ENCODE measurements at places on chromosomes 3 and 15.
A peak's percentile ranks its signal among the peaks of the same experiment; 100 is the strongest.

- DNase-seq, result no peak
Observed at GRCh38 chr15:29046977-29047376, 161.2 kb downstream of the APBA2 start.

- no peak for DNase-seq
Observed at GRCh38 chr3:44117239-44117638, 124.4 kb upstream of the TOPAZ1 start.

GRCh38 chr3:120162400-120162799 is 68.2 kb upstream of the GSK3B start:
- no peak for DNase-seq

- DNase-seq, result no peak
Observed at GRCh38 chr3:4011166-4011565, 211.9 kb downstream of the LRRN1 start.

GRCh38 chr15:77657634-77658238 is 25.0 kb upstream of the LINGO1 start:
- no peak for DNase-seq

- DNase-seq, result peak; percentile 17
Observed at GRCh38 chr3:50502584-50503423, 630 bp downstream of the CACNA2D2 start.

- no peak for DNase-seq
Observed at GRCh38 chr3:184307915-184308314, 6.5 kb upstream of the EIF4G1 start.

GRCh38 chr3:189368384-189368783 is 196.6 kb downstream of the TPRG1 start:
- no peak for DNase-seq

DNA sequence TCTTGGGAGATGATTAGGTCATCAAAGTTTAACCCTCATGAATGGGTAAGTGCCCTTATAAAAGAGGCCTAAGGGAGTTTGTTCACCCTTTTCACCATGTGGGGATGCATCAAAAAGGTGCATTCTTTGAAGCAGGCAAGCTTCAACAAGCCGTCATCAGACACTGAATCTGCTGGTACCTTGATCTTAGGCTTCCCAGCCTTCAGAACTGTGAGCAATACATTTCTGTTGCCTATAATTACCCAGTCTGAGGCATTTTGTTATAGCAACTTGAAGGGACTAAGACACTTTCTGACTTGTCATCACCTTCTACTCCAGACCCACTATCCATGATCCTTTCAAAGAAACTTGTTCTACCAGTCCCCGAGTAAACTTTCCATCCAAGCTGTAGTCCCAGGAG is 44.6 kb upstream of the LRRC58 start:
- no peak for DNase-seq

- DNase-seq, result no peak
Observed at GRCh38 chr15:64117759-64118487, 22.1 kb downstream of the SNX1 start.

- DNase-seq, result no peak
Observed at GRCh38 chr15:61025781-61026180, 203.3 kb downstream of the RORA start.

- DNase-seq, result no peak
Observed at GRCh38 chr15:76967067-76967466, 27.9 kb upstream of the PSTPIP1 start.

- no peak for DNase-seq
Observed at GRCh38 chr3:11565072-11565471, 78.6 kb downstream of the VGLL4 start.

- DNase-seq, result no peak
Observed at GRCh38 chr3:74839566-74839965, 225.1 kb upstream of the CNTN3 start.

GRCh38 chr3:14440531-14441239 is 38.3 kb downstream of the SLC6A6 start:
- DNase-seq, result peak; percentile 14

GRCh38 chr15:95929232-95929846 is 401.2 kb upstream of the NR2F2 start:
- no peak for DNase-seq

- peak; percentile 90 for DNase-seq
Observed at GRCh38 chr3:33277193-33277882, at the start of gene FBXL2. TSS of gene FBXL2 (plus strand) at chr3:33277442. CDS start at chr3:33277513, 71 bp downstream.

DNA sequence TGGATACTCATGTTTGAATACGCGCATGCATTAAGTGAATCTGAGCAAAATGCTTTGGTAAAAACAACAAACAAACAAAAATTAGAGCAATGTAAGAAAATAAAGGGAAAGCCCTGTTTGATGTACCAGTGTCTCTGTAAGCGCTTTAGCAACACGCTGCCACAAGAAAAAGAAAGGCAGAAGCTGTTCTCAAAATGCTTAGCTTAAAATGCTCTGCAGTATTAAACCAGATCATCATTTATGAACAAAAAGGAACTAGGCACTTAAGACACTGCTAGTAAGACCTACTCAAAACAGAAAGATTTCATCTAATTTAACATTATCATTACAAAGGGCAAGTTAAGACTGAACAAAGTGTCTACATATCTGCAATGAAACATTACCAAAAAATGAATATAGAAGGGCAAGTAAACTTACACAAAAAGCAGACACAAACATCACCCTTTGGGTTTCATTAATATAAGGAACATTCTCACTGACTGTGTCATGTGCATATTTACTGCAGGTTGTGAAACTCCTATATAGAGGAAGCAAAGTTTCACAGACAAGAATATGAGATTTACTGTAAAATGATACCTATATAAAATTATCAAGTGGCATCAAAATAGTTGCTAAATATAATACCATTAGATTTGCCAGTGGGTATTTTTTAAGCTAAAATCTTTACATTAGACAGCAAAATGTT is 102.1 kb downstream of the FBXL22 start:
- DNase-seq, result no peak

- no peak for DNase-seq
Observed at GRCh38 chr3:188390775-188391443, 237.0 kb downstream of the LPP start.

- no peak for DNase-seq
Observed at GRCh38 chr3:187769771-187770170, 24.5 kb upstream of the BCL6 start.

- no peak for DNase-seq
Observed at GRCh38 chr3:5572168-5572567, 384.7 kb downstream of the EDEM1 start.

DNA sequence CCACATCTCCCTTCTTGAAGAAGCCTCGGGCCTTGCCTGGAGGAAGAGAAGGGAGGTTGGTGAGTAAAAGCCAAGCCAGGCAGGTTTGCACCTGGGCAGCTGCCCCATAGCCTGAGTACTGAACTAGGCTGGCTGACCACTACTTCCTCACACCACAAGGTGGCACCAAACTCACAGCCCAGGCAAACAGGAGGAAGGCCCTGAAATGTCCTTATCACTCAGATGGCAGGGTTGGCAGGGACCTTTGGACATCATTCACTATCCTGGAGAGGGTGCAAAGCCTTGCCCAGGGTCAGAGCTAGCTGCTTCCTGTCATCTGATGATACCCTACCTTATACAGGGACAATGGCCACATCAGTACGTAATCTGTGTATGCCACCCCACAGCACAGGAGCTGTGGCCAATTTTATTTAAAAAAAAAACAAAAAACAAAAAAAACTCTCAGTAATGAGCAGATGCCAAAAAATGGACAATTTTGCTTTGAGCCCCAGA is 2.2 kb upstream of the GRAMD2A start:
- peak; percentile 64 for DNase-seq

DNA sequence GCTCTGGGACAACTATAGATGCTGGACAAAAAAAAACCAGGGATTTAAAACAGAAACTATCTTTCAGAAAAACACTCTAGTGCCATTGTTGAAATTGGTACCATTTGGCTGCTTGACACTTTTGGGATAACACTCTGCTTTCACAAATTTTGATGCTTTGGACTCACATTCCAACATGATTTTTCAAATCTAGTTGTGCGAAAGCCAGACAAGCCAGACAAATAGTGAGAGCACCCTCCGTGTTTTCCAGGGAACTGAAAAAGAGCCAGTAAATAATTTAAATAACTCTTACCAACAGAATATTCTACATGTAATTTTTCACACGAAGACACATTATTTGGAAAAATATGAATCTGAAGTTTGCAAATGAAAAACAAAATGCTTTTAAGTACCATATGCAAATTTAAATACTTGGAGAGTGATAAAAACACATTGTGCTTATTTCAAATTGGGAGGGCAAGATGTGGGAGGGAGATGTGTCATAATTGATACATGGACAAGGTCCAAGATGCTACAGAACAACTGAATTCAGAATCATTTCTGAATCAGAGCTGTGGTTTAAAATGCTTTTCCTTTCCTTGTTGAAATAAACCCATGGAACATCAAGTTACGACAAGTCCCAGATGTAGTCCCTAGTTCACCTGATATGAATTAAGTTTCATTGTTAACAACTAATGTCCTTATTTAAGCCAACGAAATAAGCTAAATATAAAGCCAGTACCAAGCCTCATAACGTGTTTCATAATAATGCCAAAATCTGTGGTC is 144.2 kb upstream of the SOX2 start:
- DNase-seq, result no peak
